Ecto neural progenitor cell (in vitro differentiated cells): ENCODE measurements at places on chromosomes 5 and 9.

DNA sequence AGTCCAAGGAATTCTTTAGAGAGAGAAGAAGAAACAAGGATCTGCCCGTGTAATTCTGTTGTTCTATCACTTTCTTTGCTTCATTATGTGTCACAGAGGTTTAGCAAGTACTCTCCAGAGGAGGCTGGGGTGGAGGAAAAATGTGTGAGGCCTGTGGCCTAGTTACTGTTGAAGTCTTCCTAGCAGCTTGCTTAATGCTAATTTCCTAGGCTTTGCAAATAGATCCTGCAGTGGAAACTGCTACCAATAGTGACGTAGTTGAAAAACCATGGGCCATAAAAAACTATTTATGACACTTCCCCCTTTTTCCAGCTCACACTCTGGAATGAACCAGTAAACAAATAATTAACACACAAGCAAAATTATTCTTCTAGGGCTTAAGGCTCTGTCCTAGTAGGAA lies 27.0 kb upstream of the C9orf72 start:
- DNase-seq, result no peak

DNA sequence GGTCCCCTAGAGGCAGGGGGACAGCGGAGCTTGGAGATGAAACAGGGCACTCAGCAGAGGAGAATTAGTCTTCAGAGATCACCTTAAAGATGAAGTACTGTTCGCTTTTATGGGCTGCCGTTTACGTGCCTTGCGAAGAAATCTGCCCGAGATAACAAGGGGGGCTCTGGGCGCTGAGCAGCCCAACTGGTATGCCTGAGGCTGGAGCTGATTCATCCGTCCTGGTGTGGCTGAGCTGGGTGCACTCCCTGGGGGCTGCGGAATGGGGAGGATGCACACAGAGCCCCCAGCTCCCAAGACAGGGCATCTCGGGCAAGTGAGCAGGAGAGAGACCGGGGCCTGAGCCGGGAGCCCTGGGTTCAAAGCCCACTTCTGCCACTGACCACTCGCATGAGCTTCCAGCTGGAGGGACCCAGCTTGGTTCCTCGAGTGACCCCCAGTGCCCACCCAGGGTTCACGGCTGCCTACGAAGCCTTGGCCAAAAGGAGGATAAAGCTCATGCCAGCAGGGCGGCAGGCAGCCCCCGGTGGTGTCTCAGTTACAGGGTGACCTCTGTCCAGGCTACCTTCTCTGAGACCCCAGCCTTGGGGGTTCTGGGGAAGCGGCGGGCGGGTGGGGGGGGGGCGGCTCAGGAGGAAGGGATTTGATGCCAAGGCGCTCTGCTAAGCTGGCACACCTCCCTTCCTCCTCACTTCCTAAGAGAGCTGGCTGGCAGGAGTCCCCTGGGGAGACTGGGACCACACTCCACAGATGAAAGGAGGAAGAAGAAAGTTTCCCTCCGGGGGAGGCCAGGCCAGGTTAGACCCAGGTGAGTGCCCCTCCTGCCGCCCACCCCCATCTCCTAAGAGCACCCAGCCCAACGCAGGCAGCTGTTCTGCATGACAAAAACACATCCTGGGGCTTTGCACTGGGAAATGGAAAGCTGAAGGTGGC lies 5.7 kb downstream of the FIBCD1 start:
- DNase-seq, result no peak

DNA sequence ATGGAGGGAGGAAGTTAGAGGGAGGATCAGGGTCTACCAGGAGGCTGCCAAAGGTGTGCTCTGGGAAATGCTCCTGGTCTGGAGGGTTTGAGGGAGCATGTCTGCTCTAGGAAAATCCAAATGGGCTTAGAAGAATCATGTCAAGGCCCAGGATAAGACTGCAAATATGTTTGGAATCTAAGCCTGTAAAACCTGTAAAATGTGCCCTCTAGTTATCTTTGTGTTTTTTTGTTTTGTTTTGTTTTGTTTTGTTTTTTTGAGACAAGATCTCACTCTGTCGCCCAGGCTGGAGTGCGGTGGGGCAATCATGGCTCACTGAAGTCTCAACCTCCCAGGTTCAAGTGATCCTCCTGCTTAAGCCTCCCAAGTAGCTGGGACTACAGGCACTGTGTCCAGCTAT lies 135.4 kb downstream of the FGF1 start:
- DNase-seq, result no peak

- no peak for DNase-seq
These were observed 739 bp downstream of the CARD9 start for GRCh38 chr9:136372561-136373299.

DNA sequence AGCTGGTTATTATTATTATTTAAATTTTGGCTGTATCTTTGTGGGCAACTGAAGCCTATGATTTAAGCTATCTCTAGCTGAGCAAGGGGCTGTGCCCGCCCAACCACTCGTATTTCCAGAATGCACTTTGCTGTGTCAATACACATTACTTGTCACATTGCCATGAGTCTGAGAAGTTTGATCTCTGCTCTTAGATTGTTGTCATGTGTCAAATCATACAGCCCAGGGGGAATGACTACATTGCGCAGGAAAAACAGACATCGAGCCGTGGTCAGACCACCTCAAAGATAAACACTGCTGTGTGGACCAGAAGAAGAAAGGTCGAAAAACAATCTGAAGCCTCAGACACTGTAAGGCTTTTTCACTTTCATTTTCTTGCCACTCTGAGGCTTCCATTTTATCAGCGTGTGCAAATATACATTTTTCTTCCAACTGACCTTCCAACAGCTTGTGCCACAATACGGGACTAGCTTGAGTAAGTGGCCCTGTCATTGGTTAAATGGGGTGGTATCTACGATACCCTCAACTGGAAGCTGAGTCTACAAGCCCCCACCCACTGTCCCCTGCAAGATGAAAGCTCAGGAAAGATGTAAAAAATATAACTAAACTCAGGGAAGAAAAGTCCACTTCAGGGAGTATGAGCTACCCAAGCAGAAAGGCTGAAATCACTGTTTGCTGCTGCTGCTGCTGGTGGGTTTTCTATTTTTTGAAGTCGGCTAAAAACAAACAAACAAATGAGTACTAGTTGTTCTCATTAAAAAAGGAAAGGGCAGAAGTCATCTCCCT lies 603.0 kb downstream of the BNC2 start:
- no peak for DNase-seq
